Activated CD8-positive, alpha-beta T cell treated with anti-CD3 and anti-CD28 coated beads, Interleukin-2, amount 10 ng/mL, durations not matched to agents 7 days and 5 days (primary cell): ENCODE measurements at places on chromosomes 12 and 14.

GRCh38 chr14:65185829-65186228 lies 83.5 kb upstream of the MAX start:
- DNase-seq: no peak

DNA sequence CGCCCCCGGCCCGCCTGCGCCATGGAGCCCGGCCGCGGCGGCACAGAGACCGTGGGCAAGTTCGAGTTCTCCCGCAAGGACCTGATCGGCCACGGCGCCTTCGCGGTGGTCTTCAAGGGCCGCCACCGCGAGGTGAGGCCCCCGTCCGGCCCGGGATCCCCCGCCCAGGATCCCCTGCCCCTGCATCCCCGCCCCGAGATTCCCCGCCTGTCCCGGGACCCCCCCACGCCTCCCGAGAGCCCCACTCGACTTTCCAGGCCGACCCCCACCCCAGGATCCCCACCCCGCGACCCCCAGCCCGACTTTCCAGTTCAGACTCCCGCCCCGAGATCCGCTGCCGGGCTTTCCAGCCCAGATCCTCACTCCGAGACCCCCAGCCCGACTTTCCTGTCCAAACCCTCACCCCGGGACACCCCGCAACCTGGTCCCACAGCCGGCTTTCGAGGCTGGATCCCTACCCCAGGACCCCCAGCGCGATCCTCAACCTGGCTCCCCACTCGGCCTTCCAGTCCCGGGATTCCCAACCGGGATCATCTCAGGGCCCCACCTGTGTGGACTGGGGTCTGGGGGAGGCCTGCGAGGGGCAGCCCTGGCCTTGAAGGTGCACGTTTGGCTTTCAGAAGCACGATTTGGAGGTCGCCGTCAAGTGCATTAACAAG lies 688 bp downstream of the ULK1 start:
- DNase-seq: peak; percentile 33

GRCh38 chr12:25825446-25825845 lies 133.0 kb upstream of the RASSF8 start:
- DNase-seq: no peak

- DNase-seq: no peak
These were observed 88.3 kb downstream of the TESC start for GRCh38 chr12:117010693-117011451.

DNA sequence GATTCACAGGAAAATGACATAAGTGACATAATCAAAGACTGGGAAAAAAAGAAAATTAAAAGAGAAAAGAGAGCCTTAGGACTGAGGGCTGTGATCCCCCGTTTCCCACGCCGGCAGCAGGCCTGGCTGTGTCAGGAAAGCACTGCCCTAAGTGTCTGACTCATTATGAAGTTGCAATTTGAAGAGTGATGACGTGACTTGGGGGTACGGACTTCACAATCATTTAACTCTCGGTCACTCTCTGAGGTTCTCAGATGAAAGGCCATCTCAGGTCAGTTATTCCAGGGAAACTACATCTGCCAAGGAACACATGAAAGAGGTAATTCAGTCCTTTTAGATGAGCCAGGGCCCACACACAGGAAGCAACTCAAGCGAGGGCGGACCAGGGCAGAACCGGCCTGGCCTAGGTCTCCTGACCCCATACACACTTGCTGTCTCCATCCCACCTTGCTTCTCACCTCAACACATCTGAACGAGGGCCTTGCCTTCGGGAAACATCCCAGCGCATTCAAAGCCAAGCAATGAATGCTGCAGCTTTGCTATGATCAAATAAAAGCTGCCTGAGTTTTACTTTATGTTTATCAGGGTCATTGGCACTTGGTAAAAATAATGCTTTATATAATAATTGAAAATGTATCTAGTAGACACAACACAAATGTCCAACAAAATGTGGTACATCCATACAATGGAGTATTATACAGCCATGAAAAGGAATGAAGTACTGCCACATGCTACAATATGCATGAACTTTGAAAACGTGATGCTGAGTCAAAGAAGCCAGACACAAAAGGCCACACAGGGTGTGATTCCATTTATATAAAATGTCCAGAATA lies 2.7 kb downstream of the SSH1 start:
- DNase-seq: no peak
